Spinal cord (tissue), 10 donors: ENCODE measurements at places on chromosomes 11 and 22. TPM values are rescaled to one million over a fixed set of nuclear protein-coding genes. Genes with fewer than 3 reads are reported as not detected.

ELF5 gene
- 0.11 TPM for total RNA-seq

LARGE2 gene
- total RNA-seq = 0.20 TPM

PTPRJ gene
- 26.7 TPM for total RNA-seq

ZNF408 gene
- total RNA-seq = 7.5 TPM

MEI1 gene
- total RNA-seq = 1.6 TPM

OR51B2 gene
- 0.22 TPM for total RNA-seq

CARD18 gene
- total RNA-seq = not detected

TSGA10IP gene
- not detected for total RNA-seq

TRAF6 gene
- 10.9 TPM for total RNA-seq

OR4C6 gene
- total RNA-seq = not detected

KRTAP5-9 gene
- total RNA-seq = not detected

RFPL2 gene
- 0.33 TPM for total RNA-seq

CD3E gene
- 0.20 TPM for total RNA-seq

PAMR1 gene
- 35.2 TPM for total RNA-seq

CENATAC gene
- total RNA-seq = 25.6 TPM

RRP8 gene
- 11.6 TPM for total RNA-seq

CFAP300 gene
- 13.1 TPM for total RNA-seq

MYBPC3 gene
- not detected for total RNA-seq

OR10A2 gene
- total RNA-seq = not detected

OR51E2 gene
- 0.39 TPM for total RNA-seq

POTEH gene
- not detected for total RNA-seq

VSIG2 gene
- 0.20 TPM for total RNA-seq

OR8G5 gene
- not detected for total RNA-seq

ZP1 gene
- total RNA-seq = not detected

SHISAL1 gene
- total RNA-seq = 11.3 TPM

SERHL2 gene
- total RNA-seq = 4.7 TPM

ADM2 gene
- total RNA-seq = 0.06 TPM

LDLRAD3 gene
- total RNA-seq = 25.6 TPM

POLD4 gene
- total RNA-seq = 7.8 TPM

DEUP1 gene
- 0.66 TPM for total RNA-seq

TEF gene
- total RNA-seq = 11.9 TPM

GDPD4 gene
- not detected for total RNA-seq

LRRC56 gene
- 1.8 TPM for total RNA-seq

IL18 gene
- total RNA-seq = 7.8 TPM

RASL10A gene
- 2.1 TPM for total RNA-seq

RIMBP3B gene
- total RNA-seq = 0.22 TPM

MMP13 gene
- 1.5 TPM for total RNA-seq

FGF4 gene
- total RNA-seq = not detected

SLC22A9 gene
- not detected for total RNA-seq

GGTLC3 gene
- total RNA-seq = not detected

SEPTIN5 gene
- 82.9 TPM for total RNA-seq

DGKZ gene
- 27.1 TPM for total RNA-seq

BTG4 gene
- 0.39 TPM for total RNA-seq

KCNE3 gene
- total RNA-seq = 16.1 TPM

OR2AG1 gene
- not detected for total RNA-seq

MS4A1 gene
- total RNA-seq = 0.17 TPM

KCTD14 gene
- 6.4 TPM for total RNA-seq

RFPL3 gene
- not detected for total RNA-seq

PSMA1 gene
- total RNA-seq = 155 TPM
